ENCODE measurements at places on chromosomes 7 and 10. TPM values are rescaled to one million over a fixed set of nuclear protein-coding genes. Genes with fewer than 3 reads are reported as not detected.

Gene LIPJ
- not detected for polyA plus RNA-seq

Gene CDHR1
- polyA plus RNA-seq, result not detected

- DNase-seq, result no peak
Measured at GRCh38 chr10:33416209-33416608, 81.7 kb upstream of the NRP1 start.

- peak; percentile 82 for DNase-seq
Measured at GRCh38 chr10:72564596-72564995, 61.3 kb downstream of the MICU1 start.

DNA sequence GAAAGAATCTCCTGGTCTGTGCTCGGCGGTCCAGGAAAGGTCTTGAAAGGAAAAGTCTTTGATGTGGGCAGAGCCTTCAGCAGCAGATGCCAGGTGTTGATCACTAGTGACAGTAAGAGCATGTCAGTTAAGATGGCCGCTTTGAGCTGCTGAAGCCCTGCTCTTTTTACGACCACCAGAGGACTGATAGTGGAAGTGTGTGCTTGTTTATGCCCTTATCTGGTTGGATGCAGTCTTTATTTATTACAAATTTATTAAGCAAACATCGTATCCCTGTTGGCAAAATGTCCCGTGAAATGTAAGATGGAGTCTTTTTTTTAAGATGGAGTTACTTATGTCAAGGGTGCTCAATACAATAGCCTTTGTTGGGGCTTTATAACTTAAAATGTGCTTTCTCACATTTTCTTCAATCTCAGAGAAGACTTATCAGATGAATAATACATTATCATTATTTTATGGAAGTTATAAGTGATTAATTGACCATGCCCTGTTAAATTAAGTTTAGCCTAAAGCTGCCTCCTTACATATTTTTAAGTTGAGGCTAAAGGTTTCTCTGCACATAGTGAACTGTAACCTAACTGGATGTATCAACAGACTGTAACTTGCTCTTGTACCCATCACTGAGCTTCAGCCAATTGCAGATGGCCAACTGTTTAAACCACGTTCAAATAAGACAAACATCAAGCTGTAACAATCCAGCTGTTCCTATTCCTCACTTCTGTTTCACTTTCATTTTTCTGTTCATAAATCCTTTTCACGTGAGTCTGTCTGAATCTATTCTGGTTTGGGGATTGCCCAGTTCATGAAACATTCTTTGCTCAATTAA is 97.4 kb upstream of the PIK3CG start:
- DNase-seq, result peak; percentile 90

- no peak for DNase-seq
Measured at GRCh38 chr10:78435484-78436221, 402.0 kb downstream of the RPS24 start.

DNA sequence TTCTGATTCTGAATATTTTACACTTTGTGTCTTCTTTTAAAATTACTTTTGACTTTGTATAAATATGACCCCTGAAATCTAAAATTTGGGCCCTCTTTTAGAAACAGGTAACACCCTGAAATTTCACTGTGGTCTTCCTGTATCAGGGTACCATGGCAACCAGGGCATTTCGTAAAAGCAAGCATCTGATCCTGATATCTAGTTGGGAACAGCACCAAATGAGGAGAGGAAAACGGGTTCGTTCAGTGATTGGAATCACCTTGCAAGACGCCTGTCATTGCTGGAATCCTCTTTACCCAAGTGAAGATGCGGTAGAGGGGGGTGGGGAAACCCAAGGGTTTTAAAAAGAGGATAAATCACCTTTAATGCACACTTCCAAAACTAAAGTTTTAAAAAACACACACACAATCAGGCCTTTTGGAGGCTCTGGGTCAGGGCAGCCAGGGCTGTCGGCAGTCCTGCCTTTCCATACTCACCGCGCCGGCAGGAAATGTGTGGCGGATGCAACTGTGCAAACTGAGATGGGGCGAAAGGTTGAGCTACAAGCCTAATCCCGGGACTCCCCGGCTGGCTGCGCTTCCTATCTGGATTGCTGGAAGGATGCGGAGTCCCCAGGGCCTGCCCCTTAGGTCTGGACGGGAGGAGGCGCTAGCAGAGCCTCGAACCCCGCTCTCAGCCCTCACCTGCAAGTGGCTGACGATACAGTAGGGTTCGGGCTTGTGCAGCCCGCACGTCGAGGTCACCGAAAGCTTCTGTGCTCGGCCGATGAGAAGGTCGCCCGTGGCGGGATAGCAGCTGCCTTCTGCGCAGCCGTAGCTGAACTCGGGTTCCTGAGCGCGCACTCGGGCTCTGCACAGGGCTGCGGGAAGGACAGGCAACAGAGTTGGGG is 1.8 kb downstream of the LAMB1 start:
- DNase-seq, result peak; percentile 30

DNA sequence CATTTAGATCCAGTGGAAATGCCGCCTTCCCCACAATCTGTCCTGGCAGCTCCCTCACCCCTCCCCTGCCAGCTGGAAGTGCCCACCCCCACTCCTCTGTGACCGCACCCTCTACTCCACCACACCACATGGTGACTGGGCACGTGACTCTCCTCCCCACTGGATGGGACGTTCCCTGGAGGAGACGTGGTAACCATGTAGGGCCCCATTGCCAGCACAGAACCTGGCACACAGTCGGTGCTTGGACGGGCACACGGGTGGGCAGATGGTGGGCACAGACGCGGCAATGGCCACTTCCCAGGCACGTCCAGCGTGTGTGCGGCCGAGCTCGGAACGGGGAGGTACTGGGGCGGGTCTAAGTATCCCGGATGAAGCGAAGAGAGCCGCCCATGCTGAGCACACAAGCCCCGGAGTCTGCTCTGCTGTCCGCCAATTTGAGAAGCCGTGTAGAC is 245.6 kb downstream of the MAD1L1 start:
- no peak for DNase-seq

Measured in IMR-90 (cell line).